ENCODE measurements at places on chromosomes 3 and 15.

- peak; percentile 26 for DNase-seq
Measured at GRCh38 chr15:68618394-68618793, 39.6 kb downstream of the CORO2B start.

- DNase-seq, result no peak
Measured at GRCh38 chr3:138468451-138468850, 34.0 kb downstream of the ESYT3 start.

GRCh38 chr3:127585163-127585812 lies 5.2 kb downstream of the TPRA1 start:
- no peak for DNase-seq

DNA sequence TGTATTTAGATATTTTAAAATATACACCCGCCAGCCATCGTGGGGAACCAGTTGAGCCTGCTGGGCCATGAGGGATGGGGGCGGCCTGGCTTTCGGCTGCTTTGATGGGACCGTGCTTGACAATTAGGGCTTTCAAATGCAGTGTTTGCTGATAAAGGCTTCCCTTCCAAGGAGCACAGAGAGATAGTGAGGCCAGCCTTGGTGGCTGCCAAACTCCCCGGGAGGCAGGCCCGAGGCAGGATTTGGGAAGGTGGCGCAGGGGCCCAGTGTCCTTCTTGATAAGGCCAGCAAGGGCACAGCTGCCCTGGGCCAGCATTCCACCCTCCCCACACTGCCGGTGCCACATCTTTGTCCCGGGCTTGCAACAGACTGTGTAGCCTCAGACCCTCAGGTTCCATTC lies 75.6 kb downstream of the LINGO1 start:
- no peak for DNase-seq

GRCh38 chr3:46397111-46397510 lies 9.8 kb downstream of the CCR5AS start:
- no peak for DNase-seq

GRCh38 chr15:80183886-80184285 lies 31.1 kb downstream of the FAH start:
- no peak for DNase-seq

DNA sequence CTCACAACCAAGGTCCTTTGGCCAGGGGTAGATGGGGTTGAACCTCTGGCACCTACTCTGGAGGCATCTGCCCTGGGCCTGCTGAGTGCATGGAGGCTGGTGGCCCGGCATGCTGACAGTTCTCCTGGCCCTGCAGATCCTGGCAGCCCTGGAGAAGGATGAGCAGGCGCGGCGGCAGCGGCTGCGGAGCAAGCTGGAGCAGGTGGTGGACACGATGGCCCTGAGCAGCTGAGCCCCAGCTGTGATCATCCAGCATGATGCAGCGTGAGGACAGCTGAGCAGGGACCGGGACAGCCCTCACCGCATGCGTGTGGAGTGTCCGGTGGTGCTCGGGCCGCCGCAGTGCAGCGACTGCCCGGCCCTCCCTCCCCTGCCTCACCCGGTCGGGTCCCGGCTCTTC lies 50.9 kb downstream of the PLXNA1 start:
- no peak for DNase-seq

Measured in MV-4-11 (cell line).